Motor neuron (in vitro differentiated cells): ENCODE measurements at places on chromosomes 16 and 17. TPM values are rescaled to one million over a fixed set of nuclear protein-coding genes. Genes with fewer than 3 reads are reported as not detected.

UBB gene
- 1,532 and 2,007 TPM in 2 replicates for total RNA-seq

TSPOAP1 gene
- total RNA-seq = 22.6 and 23.0 TPM in 2 replicates

ZP2 gene
- not detected in 2 replicates for total RNA-seq

ABCC6 gene
- 1.4 and 3.1 TPM in 2 replicates for total RNA-seq

GRCh38 chr17:30344283-30345088 is 10.6 kb upstream of the TMIGD1 start:
- ATAC-seq = no peak

- no peak for ATAC-seq
Measured at GRCh38 chr16:79772048-79772447, 171.5 kb upstream of the MAF start.

DNA sequence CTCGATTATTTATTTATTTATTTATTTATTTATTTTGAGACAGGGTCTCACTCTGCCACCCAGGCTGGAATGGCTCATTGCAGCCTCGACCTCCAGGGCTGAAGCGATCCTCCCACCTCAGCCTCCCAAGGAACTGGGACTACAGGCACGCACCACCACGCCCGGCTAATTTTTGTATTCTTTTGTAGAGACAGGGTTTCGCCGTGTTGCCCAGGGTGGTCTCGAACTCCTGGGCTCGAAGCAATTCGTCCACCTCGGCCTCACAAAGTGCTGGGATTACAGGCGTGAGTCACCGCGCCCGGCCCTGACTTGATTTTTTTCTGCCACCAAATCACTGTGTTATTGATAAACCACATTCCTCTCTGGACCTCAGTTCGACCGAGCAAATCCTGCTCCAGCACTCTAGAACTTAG is 758 bp upstream of the RPL23A start:
- ATAC-seq = peak; percentile 3

- no peak for ATAC-seq
Measured at GRCh38 chr17:58679263-58680037, 12.4 kb downstream of the TEX14 start.

DNA sequence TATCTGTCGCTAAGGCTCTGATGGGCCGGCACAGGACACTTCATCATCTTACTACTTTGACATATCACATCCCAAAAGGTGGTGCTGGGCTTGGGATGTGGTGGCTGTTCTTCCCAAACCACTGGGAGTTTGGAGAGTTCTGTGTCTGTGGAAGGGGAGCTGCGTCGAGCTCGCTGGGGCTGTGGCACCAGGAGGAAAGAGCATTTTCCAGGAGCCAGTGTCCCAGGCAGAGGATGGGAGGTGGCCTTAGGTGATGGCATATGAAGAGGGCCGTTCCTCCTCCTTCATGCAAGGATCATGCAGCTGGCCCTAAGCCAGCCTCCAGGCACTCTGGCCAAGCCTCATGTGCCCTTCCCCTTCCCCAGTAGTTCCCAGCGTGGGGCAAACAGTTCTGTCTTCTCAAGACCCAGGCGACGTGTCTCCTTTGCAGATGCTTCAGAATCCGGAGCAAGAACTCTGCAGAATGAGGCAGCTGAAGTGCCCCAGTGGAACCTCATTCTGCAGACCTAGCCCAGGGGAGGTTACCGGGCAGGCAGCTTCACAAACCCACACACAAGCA is 89.4 kb upstream of the TNRC6C start:
- ATAC-seq = no peak

- no peak for ATAC-seq
Measured at GRCh38 chr17:42518046-42518754, 17.8 kb upstream of the NAGLU start.

DNA sequence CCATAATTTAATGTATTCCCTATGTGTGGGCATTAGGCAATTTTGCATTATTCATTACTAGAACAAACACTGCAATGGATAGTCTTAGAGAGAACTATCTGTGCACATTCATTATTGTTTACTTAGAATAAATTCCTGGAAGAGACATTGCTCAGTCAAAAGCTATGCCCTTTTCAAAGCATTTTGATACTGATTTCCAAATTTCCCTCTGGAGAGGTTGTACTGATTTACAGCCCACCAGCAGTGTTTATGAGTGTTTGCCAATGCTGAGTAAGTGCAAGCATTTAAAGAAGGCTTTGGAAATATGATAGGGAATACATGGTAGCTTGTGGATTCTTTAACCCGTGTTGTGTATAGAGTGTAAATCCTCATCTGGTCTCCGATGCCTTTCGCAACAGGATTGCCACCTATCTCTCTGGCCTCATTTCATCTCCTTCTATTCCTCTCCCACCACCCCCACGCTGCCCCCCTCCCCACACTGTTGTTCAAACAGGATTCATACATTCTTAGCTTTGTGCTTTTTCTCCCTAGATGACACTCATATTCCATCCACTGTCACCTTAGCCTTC is 33.4 kb upstream of the MMD start:
- no peak for ATAC-seq

- ATAC-seq = no peak
Measured at GRCh38 chr16:11224894-11225676, 30.9 kb downstream of the SOCS1 start.

DNA sequence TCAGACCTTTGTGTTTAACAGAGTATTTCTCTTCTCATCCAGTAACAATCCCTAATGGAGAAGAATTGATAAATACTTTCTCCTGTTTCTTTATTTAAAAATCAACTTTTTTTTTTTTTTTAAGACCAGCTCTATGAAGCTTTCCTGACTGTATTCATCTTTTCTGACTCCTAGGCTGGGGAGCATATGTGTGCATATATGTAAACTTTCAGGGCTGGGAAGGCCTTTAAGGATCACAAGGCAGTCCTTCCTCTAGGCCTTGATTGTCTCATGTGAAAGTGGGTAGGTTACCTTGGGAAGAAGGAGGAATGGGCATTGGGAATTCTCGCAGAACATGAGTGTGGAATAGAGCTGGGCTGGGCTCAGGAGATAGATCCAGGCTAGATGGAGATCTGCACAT is 292.9 kb upstream of the SALL1 start:
- ATAC-seq = no peak

DNA sequence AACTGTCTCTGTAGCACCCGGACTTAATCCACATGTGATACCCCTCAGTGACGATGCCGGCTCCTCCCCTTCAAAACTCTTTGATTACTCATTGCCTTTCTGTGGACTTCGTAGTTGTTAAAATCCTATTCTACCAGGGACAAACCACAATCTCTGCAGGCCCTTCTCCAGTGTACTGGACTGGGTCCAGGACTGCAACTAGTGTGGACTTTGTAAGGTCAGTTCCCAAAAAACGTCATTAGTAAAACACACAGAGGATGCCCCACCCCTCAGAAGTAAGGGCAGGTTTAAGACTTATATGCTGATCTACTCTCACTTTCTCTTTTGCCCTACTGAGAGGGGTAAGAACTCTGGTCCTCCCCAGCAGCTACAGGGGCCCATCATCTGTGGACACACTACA is 10.5 kb upstream of the NUDT7 start:
- ATAC-seq = no peak

- ATAC-seq = no peak
Measured at GRCh38 chr17:50079334-50080095, 15.6 kb upstream of the PDK2 start.

GRCh38 chr17:3990386-3991127 is 26.3 kb upstream of the ATP2A3 start:
- no peak for ATAC-seq
